ENCODE measurements at places on chromosomes 5 and 9.

- DNase-seq, result no peak
These were observed 5.4 kb upstream of the B4GALT1 start for GRCh38 chr9:33172256-33173238.

- DNase-seq, result no peak
These were observed 38.0 kb downstream of the ZNF622 start for GRCh38 chr5:16427587-16427986.

DNA sequence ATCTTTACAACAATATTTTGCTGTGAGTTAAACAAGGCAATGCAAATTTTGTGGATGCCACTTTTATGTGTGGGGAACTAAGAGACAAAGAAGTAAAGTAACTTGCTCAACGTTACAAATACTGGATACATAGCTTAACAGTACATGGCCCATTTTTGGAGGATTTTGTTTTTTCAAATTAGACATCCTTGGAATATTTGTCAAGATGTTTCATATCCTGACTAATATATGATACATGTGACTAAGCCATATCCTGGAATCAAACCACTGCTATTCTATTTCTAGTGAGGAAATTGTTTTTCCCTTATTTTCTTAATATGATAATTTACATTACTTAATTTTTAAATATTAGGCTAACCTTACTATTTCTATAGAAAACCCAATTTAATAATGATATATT is 529.8 kb downstream of the DMRTA1 start:
- DNase-seq, result no peak

GRCh38 chr5:75611311-75612225 is at the start of gene ANKDD1B:
Gene ANKDD1B, plus strand, starts transcription at chr5:75611453. Its CDS starts 182 bp downstream, at chr5:75611635.
- no peak for DNase-seq

DNA sequence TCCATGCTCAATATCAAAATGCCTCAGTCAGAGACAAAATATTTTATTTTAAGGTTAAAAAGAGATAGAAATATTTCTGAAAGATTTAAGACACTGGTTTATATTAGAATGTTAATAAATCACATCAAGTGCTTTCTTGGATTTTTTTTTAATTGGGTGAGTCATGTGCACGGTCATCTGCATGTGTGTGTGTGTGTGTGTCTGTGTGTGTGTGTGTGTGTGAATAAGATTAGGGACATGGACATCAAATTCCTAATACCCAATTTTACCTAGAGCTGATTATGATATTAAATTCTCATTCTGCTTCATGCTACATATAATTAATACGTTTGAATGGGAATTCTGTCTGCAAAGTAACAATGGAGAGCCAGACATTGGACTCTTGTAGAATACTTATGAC is 122.9 kb downstream of the BASP1 start:
- DNase-seq, result no peak

DNA sequence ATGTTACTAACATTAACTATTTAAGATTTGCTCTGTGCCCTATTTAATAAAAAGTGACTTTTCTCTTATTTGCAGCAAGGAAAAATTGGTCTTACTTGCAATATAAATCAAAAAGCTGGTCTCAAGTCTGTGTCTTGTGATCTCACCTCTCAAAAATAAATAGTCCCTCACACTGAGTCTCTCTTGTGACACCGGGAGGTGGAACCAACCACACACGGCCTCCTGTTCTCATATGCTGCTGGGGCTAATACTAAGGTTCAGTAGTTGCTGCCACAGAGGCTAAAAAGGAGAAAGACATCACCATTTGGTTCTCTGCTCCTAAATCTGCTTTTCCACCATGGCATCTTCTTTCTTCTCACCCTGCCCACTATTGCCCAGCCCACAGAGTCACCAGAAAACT is 175.8 kb upstream of the FTMT start:
- DNase-seq, result no peak

GRCh38 chr5:160486573-160486972 is 64.9 kb downstream of the PTTG1 start:
- no peak for DNase-seq

DNA sequence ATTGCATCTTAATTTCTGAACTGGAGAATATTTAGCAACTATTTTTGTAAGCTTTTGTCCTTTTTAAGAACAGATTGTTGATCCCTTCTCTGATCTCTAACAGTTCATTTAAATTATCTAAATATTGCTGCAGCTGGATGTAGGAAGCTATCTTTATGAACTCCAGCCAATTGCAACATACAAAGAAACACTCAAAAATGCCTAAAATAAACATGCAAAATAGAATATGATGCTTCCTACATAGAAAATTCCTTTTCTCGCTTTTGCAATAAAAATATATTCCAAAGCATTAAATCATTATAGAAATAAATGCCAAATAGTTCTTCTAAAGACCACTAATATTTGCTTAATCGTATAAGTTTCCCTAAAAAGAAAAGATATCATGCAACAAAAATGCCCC is 218.6 kb downstream of the LURAP1L start:
- no peak for DNase-seq

- no peak for DNase-seq
These were observed 119.7 kb downstream of the CETN3 start for GRCh38 chr5:90289837-90290236.

DNA sequence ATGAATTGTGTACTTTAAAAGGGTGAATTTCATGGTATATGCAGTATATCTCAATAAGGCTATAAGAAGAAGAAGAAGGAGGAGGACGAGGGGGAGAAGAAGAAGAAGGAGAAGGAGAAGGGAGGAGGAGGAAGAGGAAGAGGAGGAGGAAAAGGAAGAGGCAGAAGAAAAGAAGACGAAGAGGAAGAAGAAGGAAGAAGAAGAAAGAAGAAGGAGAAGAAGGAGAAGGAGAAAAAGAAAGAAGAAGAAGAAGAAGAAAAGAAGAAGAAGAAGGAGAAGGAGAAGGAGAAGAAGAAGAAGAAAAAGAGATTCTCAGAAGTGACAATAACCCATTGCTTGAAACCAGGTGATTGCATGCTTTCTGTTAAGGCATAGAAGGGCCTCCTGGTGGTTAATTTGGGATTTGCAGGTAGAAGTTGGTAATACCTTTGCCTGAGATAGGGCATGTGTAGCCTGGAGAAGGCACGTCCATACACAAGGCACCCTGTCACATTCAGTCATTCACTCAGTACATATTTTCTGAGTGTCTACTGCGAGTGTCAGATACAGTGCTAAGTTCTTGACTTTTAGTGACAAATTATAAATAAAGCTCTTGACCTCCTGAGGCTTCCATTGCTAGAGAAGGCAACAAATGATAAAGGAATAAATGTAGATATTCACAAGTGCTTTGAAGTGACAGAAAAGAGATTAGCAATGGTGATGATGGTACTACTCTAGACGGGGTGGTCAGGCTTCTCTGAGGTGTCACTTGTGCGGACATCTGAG is 231.3 kb downstream of the NPR3 start:
- DNase-seq, result no peak

DNA sequence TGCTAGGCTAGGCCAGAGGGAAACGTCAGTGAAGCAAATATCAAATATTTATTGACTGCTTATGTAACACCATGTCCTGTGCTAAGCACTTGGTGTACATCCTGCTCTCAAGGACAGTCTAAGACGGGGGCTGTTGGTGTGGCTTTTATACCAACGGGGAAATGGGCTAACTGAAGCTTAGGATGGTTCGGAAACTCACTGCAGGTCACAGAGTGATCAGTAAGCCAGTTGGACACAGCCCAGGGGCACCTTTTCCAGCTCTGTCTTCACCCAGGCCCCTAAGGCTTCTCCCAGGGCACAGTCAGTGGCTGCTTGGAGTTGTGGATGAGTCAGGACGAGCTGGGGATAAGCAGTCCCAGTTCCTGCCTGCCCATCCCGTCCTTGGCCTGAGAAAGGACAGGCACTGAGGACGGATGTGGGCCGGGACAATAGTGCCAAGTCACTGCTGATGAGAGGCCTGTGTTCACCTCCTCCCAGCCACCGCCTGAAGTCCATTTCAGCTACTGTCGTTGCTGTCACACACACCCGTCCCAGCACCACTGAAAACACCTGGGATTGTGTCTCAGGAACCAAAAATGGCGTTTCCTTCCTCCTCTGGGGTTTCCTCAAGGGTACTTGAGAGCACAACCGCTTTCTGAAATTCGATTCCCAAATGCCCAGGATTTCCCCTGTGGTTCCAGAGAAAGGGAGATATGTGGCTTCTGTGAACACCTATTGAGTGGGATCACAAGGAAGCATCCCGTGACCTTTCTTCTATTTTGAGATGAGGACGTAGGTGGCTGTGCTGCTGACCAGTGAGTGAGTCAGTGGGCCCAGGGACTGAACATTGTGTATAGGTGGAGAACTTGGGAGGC is 17.5 kb upstream of the SPRY4 start:
- DNase-seq, result no peak

DNA sequence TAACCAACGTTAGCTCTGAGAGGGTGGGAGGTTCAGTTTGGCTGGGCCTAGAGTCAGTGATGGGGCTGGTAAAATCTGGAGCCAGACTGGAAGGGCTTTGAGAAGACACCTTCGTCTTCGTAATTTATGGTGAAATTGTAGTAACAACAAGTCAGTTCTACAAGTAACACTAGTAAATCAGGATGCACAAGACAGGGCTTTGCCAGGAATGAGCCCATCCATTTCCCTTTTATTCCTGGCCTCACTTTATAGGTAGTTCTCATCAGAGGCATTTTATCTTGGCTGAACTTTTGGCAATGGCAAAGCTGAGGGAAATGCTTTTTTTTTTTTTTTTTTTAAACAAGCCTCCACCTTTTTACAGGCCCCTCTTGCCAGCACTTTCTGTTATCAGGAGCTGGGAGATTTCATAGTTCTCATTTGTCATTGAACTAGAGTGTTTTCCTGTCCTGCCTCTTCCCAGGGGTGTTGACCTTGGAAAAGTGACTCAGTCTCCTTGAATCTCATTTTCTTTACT is 110.5 kb upstream of the KLF4 start:
- no peak for DNase-seq

Measured in GM12878 (cell line).